ENCODE measurements at places on chromosomes 16 and 17. TPM values are rescaled to one million over a fixed set of nuclear protein-coding genes. Genes with fewer than 3 reads are reported as not detected.

DNA sequence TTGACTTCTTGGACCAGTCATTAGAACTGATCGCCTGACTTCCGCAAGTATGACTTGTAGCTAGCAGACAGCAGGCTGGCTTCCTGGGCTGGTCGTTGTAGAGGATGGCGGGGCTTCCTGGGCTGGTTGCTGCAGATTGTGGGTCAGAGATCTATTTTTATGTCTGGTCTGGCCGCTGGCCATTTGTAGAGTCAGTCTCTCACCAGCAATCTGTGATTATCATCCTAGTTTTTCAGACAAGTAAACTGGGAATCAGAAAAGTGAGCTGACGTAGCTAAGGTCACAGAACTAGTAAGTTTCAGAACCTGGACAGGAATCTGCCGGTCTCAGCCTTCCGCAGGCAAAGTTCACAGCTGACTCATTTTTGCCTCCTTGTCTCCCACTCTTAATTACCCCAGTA lies 19.1 kb downstream of the GPR142 start:
- DNase-seq = no peak

MPV17L gene
- total RNA-seq = 0.21 TPM

DOC2B gene
- 0.08 TPM for total RNA-seq

TMC8 gene
- 133 TPM for total RNA-seq

Measured in activated naive CD8-positive, alpha-beta T cell treated with anti-CD3 and anti-CD28 coated beads for 36 hours (primary cell).